ENCODE measurements at places on chromosomes 2 and 18. TPM values are rescaled to one million over a fixed set of nuclear protein-coding genes. Genes with fewer than 3 reads are reported as not detected.

GRCh38 chr2:46079985-46080560 lies 217.1 kb upstream of the EPAS1 start:
- no peak overlapping the region for H3K4me3 ChIP-seq
- no peak overlapping the region for H3K27ac ChIP-seq
- H3K27me3 ChIP-seq = no peaks in the 10 kb centered on the region

GRCh38 chr18:73954268-73954667 lies 193.4 kb downstream of the FBXO15 start:
- no peak overlapping the region for H3K4me3 ChIP-seq
- no peaks in the 10 kb centered on the region for H3K36me3 ChIP-seq
- peaks cover 3% of the 10 kb centered on the region for H3K4me1 ChIP-seq

DNA sequence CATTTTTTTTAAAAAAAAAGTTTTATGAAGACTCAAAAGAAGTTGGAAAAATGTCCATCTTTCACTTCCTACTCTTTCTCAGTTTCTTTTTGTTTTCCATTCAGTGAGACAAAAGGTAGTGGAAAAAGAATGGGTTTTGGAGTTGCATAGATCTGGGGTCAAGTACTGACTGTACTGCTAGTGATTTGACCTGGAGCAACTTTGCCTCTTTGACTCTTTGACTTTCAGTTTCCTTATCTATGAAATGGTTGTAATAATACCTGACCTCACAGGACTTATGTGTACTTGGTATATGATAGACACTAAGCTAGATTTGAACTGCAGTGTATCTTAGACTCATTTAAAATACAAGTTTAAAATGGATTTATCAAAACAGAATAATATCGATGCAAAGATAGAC lies 3.5 kb upstream of the KCNE4 start:
- H3K27ac ChIP-seq = no peak overlapping the region
- H3K4me3 ChIP-seq = no peak overlapping the region
- H3K36me3 ChIP-seq = no peaks in the 10 kb centered on the region

DNA sequence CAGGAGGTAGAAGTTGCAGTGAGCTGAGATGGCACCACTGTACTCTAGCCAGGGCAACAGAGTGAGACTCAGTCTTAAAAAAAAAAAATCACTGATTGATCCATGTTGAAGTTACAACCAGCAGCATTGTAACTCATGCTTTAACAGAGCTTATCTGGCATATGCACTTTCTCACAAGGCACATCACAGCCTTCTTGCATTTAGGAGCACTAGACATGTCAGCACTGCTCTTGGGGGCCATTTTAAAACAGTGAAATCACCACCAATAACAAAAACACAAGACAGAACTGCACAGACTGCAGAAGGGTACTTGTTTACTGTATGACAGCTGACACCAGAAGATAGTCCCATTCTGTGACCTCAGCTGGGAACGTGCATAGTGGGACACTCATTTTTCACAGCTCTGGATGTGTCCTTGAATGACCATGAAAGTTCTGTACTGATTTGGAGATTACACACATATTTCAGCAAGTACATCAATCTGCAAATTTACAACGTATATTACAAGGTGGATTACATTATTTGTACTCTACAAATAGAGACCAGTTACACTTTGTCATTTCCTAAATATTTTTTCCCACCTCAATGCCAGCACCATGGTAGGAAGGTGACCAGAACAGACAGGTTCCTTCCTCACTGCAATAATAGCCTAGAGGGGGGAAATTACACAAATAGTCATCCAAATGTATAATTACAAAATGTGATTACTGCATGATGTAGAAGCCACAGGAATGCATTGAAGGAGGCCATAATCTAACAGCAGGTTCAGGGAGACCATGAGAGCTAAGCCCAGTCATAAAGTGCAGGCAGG lies 35.1 kb downstream of the CCBE1 start:
- no peaks in the 10 kb centered on the region for H3K36me3 ChIP-seq
- no peaks in the 10 kb centered on the region for H3K27me3 ChIP-seq
- no peak overlapping the region for H3K4me3 ChIP-seq
- H3K27ac ChIP-seq = no peak overlapping the region

DNA sequence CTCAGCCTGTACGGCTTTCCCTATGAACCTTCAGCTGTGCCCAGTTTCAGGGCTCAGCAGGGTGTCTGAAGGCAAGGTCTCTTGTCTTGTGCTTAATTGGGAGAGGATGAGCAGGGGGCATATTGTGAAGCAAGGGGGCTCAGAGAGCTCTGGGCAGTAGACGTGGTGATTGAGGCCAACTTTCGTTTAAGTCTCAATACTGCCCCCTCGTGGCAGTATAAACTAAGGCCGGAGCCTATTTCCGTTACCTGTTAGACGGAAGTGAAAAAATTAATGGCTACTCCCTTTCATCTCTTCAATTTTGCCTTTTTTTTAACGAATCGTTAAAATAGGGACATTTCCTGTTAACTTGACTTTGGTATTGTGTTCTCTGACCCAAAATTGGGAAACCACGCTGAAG lies 193.4 kb downstream of the TDRD15 start:
- no peak overlapping the region for H3K4me3 ChIP-seq
- H3K27ac ChIP-seq = no peak overlapping the region
- no peaks in the 10 kb centered on the region for H3K4me1 ChIP-seq
- DNase-seq = peak; percentile 62
- H3K27me3 ChIP-seq = no peaks in the 10 kb centered on the region

DNA sequence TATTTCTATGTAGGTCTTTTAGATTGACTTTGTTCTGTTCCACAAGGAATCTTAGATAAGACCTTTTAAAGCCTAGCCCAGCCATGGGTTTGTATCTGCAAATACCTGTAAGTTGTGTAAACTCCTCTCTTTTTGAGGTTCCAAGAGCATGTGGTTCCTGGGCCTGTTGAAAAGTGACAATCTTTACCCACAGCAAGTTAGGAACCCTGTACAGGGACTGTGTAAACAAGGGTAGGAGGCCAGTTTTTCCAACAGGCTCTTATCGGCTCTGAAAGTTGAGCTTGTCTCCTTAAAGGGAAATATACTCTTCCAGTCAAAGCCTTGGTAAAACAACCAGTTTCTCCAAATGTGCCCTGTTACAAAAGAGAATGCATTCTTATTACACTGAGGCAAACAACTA lies 15.3 kb upstream of the ASXL3 start:
- no peak overlapping the region for H3K27ac ChIP-seq
- no peaks in the 10 kb centered on the region for H3K36me3 ChIP-seq

The CRYGA gene
- total RNA-seq = not detected

DNA sequence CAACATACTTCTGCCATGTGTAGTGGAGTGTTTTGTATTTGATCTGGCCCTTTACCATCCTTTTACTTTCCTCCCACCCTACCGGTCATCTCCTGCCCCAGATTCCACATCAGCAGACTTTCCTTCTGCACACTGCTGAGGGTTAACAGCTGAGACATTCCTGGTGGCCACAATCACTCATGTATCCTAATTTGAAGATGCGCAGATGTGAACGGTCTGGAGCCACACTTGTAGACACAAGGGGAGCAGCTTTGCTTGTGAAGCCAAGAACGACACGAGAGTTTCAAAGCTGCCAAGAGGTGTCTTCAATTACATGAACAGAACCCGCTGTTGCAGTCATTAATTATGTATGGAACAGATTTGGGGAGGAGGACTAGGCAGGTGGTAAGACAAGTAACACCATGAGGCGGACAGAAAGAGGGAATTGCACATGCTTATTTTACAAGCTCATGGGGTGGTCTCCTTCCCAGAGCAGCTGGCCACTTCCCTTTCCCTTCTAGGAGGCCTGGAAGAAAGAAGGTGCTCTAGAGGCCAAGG lies 260.7 kb upstream of the KLHL29 start:
- H3K4me3 ChIP-seq = no peak overlapping the region
- DNase-seq = no peak
- no peaks in the 10 kb centered on the region for H3K27me3 ChIP-seq
- H3K4me1 ChIP-seq = no peaks in the 10 kb centered on the region
- no peak overlapping the region for H3K27ac ChIP-seq
- H3K36me3 ChIP-seq = peaks cover 12% of the 10 kb centered on the region

GRCh38 chr2:28583899-28584553 lies 88.2 kb downstream of the PLB1 start:
- H3K27ac ChIP-seq = no peak overlapping the region
- H3K36me3 ChIP-seq = no peaks in the 10 kb centered on the region
- peaks cover 6% of the 10 kb centered on the region for H3K4me1 ChIP-seq
- no peak overlapping the region for H3K4me3 ChIP-seq

DNA sequence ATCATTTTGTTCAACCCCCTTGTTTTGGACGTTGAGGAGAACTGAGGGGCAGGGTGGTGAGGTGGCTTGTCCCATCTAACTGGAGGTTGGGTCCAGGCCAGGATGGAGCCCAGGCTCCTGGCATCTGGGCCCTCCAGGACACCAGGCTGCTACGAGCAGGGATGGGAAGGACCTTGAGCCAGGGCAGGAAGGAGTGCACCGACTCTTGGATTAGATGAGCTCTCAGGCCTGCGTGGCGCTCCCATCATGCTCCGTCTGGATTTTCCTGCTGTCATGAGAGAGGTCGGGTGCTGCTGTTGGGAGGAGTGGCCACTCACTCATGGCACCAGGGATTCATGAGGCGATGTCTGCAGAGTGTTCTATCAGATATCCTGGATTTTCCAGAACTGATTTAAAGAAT lies 18.3 kb upstream of the ALLC start:
- peak; percentile 18 for DNase-seq
- no peaks in the 10 kb centered on the region for H3K36me3 ChIP-seq
- no peak overlapping the region for H3K27ac ChIP-seq
- H3K4me1 ChIP-seq = no peaks in the 10 kb centered on the region

The OSR1 gene
- total RNA-seq = 0.24 TPM

GRCh38 chr18:59628995-59629394 lies 68.2 kb downstream of the CCBE1 start:
- no peak overlapping the region for H3K4me3 ChIP-seq
- no peak for DNase-seq
- H3K27ac ChIP-seq = no peak overlapping the region
- H3K36me3 ChIP-seq = no peaks in the 10 kb centered on the region
- H3K27me3 ChIP-seq = no peaks in the 10 kb centered on the region

DNA sequence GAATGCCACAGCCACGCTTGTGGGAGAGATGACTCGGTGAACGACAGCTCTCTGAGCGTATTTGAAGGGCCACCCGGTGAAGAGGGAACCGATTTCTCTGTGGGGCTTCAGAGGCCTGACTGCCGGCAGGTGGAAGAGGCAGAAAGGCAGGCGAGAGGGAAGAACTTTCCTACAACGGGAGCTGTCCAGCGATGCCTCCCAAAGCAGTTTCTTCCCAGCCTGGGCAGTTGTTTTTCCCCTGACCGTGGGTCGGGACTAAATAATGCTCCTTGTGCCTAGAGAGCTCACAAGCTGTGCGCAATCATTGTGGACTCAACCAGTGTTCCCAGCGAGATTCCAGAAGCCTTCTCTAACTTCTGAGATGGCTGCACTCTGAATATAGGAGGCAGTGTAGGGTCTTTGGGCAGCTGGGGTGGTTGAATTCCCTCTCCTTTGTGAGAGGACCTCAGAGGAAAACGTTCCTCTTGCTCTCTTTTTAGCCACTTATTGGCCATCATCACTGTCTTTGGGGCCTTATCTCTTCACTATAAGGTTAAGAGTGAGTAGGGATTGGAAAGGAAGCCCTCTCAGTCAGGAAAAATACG lies 710 bp downstream of the SEC11C start:
- no peaks in the 10 kb centered on the region for H3K36me3 ChIP-seq
- H3K4me3 ChIP-seq = peak overlapping the region; percentile 94
- no peak overlapping the region for H3K27ac ChIP-seq
- peak; percentile 55 for DNase-seq
- no peaks in the 10 kb centered on the region for H3K27me3 ChIP-seq

The PRKAG3 gene
- total RNA-seq = not detected

DNA sequence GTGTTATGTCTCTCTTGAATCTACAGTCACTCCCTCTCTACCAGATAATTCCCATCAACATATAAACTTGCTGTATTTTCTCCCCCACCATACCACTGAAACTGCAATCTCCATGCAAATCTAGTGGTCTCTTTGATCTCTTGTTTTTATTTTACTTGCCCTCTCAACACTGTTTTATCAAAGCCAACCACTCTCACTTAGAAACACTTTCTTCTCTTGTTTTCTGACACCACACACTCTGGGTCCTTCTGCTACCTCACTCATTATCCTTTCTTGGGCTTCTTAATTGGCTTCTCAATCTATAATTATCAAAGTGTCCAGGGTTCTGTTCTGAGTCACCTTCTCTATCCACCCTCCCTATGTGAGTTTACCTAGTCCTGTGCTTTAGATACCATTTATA lies 2.0 kb upstream of the MCFD2 start:
- H3K27me3 ChIP-seq = no peaks in the 10 kb centered on the region
- peak overlapping the region; percentile 90 for H3K4me3 ChIP-seq
- peaks cover 6% of the 10 kb centered on the region for H3K36me3 ChIP-seq
- H3K4me1 ChIP-seq = no peaks in the 10 kb centered on the region
- H3K27ac ChIP-seq = no peak overlapping the region
- no peak for DNase-seq

DNA sequence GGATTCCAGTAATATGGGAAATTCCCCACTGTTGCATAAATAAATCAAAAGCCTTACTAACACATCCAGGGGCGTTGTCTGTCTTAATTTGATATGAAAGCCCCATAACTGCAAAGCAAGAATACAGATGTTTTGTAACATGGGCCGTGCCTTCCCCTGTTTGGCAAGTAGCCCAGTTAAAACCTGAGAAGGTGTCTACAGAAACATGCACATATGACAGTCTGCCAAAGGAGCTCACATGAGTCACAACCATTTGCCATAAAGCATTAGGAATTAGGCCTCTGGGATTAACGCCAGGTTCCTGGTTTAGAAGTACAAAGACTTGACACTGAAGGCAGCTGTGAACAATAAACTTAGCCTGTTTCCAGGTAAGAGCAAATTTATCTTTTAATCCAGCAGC lies 43.1 kb upstream of the LONRF2 start:
- DNase-seq = no peak
- no peaks in the 10 kb centered on the region for H3K4me1 ChIP-seq
- no peak overlapping the region for H3K4me3 ChIP-seq

DNA sequence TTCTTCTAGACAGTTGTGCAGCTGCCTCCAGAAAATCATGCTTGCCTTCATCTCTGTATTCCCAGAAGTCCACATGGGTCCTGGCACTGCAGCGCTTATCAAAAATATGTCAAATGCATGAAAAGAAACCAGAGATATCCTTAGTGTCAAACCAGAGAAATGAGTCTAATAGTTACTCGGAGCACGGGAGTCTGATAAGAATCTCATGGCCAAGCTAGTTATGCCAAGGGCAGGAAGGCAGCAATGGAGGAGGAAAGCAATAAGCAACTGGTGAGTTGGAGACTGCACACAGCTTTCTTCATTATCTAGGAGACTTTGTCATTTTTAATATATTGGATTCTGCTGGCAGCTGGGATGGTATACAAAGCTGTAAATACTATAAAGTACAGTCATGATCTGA lies 38.6 kb downstream of the TRIB2 start:
- DNase-seq = no peak
- H3K27ac ChIP-seq = no peak overlapping the region
- no peaks in the 10 kb centered on the region for H3K36me3 ChIP-seq
- no peaks in the 10 kb centered on the region for H3K27me3 ChIP-seq
- no peak overlapping the region for H3K4me3 ChIP-seq
- H3K4me1 ChIP-seq = peaks cover 10% of the 10 kb centered on the region

- H3K27me3 ChIP-seq = no peaks in the 10 kb centered on the region
- H3K4me1 ChIP-seq = no peaks in the 10 kb centered on the region
- no peak for DNase-seq
- no peak overlapping the region for H3K27ac ChIP-seq
Observed at GRCh38 chr2:15178946-15179345, 382.2 kb downstream of the NBAS start.
